LHCN-M2 (cell line): ENCODE measurements at places on chromosomes 7 and 10. TPM values are rescaled to one million over a fixed set of nuclear protein-coding genes. Genes with fewer than 3 reads are reported as not detected.

DNA sequence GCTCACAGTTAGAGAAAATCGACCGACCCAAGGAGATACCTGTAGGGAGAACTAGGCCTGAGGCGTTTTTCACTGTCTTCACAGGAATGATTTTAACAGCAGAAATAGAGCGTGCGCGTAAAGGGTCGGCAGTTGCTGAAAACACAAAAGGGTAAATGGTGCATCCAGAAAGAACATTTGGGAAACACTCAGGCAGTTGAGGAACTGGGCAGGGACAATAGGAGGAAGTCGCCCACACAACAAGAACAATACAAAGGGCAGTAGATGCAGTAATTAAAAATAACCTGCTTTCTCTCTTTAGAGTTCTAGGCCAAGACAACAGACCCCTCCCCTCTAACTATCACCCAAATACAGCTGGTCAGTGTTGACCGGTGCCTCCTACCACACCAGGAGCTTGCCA, 126.6 kb downstream of the SORBS1 start:
- DNase-seq: no peak

Gene CALML5
- not detected in 2 replicates for total RNA-seq

- peak; percentile 73 for DNase-seq
Measured at GRCh38 chr7:112167147-112167546, 39.1 kb downstream of the DOCK4 start.

GRCh38 chr10:132696204-132696603, 89.7 kb downstream of the NKX6-2 start:
- DNase-seq: no peak

GRCh38 chr7:110569486-110570205, 521.3 kb upstream of the LRRN3 start:
- no peak for DNase-seq

Gene CCDC71L
- 44.4 and 54.9 TPM in 2 replicates for total RNA-seq

Gene RBP3
- total RNA-seq: not detected in 2 replicates

DNA sequence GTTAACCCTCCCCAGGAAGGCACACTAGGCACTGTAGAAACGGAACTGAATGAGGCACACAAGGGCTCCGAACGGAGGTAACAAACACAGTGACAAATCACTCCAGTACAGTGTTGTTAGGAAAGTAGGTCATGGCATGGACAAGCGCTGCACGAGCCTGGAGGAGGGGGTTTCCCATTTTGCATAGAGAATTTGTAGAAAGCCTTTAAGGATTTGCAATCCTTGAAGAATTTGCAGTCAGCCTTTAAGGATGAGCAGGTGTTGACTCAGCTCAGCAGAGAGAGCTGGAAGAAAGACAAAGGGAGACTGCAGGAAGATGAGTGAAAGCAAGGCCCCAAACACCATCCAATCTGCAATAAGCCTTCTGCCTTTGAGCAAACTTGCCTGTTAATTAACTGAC, 51.1 kb upstream of the PPP1R3C start:
- DNase-seq: peak; percentile 69

Gene FZD1
- 48.3 and 58.5 TPM in 2 replicates for total RNA-seq

Gene MACC1
- 0.06 and 0.11 TPM in 2 replicates for total RNA-seq

DNA sequence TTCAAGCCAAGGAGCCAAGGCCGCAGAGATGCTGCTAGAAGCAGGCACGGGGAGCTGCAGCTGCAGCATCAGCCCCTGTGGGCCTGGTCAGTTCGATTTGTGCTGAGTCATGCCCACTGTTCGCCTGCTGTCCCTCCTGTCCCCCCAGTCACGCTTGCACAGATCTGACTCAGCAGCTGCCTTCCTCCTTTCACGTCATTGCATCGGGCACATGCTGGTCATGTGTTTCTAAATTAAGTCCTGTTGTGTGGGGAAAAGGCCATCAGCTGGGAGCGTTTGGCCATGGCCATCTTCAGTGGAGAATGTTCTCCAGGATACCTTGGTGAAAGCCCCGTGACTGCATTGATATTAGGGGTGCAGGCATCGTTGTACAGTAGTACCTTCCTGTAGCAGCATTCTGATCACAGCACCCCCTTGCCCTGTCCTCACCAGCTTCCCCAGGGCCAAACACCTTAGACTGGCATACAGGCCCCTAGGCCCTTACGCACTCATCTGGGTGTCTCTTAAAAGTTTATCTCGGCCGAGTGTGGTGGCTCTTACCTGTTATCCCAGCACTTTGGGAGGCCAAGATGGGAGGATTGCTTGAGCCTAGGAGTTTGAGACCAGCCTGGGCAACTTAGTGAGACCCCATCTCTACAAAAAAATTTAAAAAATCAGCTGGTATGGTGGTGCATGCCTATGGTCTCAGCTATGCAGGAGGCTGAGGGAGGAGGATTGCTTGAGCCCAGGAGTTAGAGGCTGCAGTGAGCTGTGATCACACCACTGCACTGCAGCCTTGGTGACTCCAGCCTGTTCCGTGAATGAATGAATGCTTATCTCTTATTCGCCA, 23.2 kb downstream of the POR start:
- DNase-seq: peak; percentile 97

- peak; percentile 31 for DNase-seq
Measured at GRCh38 chr7:24574386-24574785, 1.1 kb downstream of the PALS2 start.

GRCh38 chr7:151366880-151367222, 25.2 kb downstream of the NUB1 start:
- peak; percentile 75 for DNase-seq
